ENCODE measurements at places on chromosomes 3 and 15.

GRCh38 chr3:175383371-175383770, 524.2 kb downstream of the NAALADL2 start:
- DNase-seq: no peak

DNA sequence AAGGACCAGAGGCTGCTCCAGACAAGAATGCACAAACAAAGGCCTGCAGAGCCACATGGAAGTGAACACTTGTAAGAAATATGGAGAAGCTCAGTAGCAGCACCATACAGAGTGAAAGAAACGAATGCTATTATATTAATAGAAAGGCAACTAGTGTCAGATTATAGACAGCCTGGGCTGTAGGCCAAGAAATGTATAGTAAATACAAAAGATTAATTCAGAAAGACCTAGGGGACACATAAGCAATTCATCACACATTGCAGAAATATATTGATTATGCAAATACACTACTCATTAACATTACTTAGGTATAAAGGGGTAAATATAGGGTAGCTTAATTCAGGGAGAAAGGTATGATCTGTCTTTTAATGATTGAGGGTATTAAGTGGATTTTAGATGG, 69.5 kb upstream of the GUCA1C start:
- DNase-seq: no peak

DNA sequence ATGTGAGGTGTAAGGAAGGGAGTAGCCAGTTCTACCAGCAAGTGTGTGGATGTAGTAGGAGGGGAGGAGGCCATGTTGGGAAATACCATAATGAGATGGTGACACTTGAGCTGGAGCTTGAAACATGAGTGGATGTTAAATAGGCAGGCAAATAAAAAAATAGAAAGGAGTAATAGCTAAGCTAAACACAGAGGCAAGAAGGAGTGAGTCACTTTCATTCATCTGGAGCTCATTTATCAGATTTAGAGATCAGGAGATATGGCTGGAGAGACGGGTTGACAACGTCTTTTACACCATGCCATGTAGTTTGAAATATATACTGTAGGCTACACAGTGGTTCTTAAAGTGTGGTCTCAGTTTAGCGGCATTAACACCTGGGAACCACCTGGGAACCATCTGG, 390.5 kb downstream of the DIPK2A start:
- no peak for DNase-seq

- no peak for DNase-seq
Measured at GRCh38 chr15:54803134-54803808, 393.5 kb downstream of the RSL24D1 start.

GRCh38 chr15:44034933-44035624, 160.0 kb downstream of the FRMD5 start:
- DNase-seq: no peak

DNA sequence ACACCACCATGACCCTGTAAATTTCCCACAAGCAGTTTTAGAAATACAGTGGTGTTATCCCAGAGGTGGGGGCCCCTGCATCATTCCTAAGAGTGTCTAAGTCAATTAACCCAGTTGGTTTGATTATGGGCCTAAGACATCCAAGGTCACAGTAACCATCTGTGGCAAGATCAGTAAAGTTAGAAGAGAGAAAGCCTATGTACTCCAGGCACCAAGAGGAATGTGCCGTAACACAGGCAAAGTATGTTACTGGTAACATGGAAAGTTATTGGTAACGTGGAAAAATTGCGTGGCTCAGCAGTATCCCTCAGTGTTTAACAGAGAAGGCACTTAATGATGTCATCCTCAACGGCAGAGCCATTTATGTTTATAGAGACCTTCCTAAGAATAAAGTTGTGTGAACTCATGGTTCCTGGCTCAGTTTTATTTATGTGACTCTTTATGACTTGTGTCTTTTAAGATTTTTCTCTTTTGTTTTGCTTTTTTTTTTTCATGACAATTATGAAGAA, 144.1 kb upstream of the RASGRP1 start:
- no peak for DNase-seq

DNA sequence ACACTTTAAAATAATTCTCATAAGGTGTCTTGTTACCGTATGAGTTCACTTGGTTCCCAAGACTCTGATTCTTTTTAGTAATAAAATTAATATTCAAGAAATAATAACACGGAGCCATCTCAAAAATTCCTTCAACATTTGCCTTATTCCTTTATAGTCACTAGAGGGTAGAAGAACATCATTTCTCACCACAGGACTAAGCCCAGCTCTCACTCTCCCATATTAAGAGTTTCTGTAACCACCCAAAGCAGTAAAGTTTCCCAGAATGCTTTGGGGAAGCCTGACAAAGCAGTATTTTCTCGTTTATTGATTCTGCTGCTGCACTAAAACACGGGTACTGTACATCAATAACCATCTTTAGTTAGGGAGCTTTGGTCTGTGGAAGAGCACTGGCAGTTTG, 114.9 kb downstream of the MCTP2 start:
- DNase-seq: no peak

DNA sequence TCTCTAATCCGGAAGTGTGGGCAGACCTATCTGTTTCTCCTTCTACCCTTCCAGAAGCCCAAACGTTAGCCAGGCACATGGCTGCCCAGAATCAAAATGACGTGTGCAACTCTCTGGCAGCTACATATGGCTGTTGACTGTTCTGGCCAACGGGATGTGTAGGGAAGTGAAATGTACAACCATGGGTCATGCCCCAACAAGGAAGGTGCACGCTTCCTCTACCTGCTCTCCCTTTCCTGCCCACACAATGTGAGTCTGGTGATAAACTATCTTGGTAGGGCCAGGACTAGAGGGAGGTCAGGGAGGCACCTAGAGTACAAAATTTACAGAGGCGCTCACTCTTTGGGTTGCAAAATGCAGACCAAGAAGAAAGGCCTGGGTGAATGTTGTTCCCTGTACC, 495.9 kb upstream of the PROK2 start:
- no peak for DNase-seq

All from NCI-H1930 (cell line).